NCI-H82 (cell line): ENCODE measurements at places on chromosomes 12 and 14.

DNA sequence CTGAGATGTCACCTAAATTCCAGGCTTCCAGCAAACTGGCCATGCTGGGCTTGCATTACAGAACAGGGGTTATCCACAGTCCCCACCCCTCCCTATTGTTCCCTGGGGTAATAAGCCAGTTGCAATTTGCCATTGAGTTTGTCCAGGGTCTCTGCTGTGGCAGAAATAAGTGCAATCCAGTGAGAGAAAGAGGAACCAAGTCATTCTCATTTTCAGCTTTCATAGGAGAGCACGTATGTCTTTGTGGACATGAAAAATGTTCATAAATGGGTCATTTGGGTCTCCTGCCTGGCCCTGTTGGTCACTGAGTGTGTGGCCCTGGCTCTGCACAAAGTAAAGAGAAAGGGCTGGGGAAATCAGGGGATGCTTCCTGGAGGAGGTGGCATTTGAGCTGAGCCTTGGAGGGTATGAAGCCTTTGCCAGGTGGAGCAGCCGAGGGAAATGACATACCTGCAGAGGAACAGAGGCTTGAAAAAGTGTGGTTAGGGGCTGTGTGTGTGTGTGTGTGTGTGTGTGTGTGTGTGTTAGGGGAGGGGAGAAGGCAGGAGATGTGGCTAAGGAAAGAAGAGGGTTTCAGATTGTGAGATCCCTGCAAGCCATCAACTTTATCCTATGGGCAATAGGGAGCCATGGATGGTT, 29.3 kb downstream of the CMKLR1 start:
- DNase-seq, result no peak

DNA sequence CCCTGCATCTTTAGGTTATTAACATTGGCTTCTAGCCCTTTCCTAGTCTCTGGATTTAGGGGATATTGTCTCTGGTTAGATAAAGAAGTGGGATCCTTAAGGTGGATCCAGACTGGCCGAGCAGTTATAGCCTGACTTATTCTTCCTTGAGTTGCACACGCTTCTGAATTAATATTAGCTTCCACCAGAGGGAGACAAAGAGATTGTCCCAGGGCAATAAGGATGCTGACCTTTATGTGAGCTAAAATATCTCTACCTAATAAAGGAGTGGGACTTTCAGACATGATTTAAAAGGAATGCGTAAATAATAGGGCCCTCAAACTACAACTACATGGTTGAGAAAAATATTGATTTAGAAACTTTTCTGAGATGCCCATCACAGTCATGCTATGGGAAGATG, 139.7 kb downstream of the SLCO1B3 start:
- DNase-seq, result peak; percentile 60

GRCh38 chr12:30806989-30807694, 52.4 kb upstream of the CAPRIN2 start:
- peak; percentile 77 for DNase-seq

DNA sequence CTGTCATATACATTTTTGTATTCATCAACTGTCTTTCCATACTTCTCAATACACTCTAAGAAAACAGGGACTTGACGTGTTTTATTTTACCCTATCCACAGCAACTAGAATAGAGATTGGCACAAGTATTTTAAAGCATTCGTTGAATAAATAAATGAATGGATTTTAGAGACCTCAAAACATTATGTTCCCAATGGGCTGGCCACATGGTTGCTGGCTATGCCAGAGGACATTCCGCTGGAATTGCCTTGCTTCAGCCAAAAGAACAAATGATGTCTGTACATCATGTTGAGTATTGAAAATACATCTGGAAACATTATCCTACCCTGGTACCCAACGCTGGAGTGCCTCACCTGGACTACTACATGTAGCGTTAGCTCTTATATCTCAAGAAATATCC, 132.8 kb upstream of the RAP1B start:
- DNase-seq, result no peak

GRCh38 chr12:591167-592023, 71.8 kb downstream of the NINJ2 start:
- DNase-seq, result peak; percentile 94
